ENCODE measurements at places on chromosomes 12 and 14.

DNA sequence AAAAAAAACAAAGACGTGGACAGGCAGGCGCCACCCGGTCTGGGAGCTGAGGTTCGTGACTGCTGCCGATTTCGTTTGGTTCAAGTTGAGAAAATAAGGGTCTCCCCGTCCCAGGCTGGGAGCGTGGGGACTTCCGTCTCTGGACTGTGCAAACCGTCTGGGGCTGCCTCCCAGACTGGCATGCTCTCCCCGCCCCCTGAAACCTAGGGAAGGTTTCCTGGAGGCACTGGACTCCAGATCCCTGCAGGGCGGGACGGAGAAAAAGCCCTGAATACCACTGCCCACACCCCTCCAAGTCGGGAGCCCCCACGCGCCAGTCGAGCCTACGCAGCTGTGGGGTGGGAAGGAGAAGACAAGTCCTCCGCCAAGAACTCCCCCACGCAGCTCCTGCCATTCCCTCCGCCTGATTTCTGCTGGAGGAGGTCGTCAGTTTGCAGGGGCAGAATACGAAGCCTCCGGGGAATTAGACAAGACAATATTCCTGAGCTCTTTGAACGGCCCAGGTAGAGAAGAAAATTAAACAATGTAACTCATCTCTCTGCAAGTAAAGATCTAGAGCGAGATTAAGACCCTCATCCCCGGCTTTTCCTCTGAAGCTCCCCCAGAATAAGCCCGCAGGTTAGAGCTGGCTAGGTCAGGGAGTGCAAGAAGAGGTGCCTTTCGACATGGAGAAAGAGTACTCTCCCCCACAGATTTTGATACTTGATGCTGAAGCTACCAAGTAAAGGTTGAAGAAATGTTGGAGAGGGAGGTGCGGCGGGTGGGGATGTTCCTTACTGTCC, 10.4 kb upstream of the HOXC13 start:
- DNase-seq: no peak

DNA sequence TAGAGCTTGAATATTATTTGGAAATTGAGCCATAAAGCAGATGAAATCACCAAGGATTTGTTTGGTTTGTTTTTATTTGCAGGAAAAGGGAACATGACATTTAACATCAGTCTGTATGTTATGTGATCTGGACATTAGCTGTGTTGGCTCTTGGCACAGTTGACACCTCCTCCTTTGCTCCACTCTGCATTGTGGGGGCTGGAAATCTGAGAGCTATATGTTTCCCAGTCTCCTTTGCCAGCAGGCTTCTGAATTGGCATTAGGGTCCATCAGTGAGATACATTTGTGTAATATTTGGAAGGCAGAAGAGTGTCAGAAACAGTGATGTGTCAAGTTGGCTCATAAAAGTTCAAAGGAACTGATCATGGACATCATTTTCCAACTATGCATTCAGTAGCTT, 322.1 kb upstream of the ATP2B1 start:
- DNase-seq: no peak

DNA sequence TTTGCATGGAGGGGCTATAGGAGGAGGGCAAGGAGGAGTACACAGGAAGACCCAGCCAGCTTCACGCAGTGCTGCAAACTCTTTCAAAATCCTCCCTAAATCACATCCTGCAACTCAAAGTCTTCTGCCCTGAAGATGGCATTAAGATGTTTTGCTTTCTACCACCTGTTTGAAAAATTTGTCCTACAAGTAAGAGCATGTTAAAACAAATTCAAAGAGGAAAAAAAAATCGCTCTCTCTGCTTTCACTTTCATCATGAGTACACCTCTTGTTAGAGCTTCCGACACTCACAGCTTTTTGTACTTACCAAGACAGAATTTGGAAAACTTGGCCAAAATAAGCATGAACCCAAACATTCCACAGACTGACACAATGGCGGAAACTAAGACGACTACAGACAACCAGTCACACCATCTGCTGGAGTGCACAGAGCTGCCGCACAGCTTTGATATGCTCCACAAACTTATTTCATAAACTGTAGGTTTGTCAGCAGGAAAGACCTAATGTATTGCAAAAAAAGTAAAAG, 21.3 kb downstream of the GCH1 start:
- DNase-seq: no peak

GRCh38 chr12:48025281-48025680, 21.0 kb upstream of the COL2A1 start:
- no peak for DNase-seq

- DNase-seq: no peak
Measured at GRCh38 chr12:52836042-52836466, 1.9 kb upstream of the KRT79 start.

GRCh38 chr12:2336409-2336829, 283.6 kb downstream of the CACNA1C start:
- no peak for DNase-seq

DNA sequence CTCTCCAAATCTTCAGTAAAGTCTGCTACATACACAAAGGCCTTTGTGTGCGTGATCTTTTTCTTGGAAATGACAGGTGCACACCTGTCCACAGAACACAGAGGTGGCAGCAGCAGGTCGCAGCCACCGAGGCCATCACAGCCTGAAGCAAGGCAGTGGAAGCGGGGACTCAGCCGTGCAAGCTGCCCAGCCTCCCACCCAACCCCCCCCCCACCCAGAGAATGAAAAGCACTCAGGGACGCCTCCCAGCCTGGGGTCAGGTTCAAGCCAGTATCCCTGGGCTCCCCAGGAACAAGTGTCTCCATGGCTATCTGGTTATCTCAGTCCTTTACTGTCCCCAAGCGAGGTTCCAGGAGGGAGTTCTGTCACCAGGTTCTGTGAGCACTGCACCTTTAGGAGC, 31.2 kb upstream of the TSPAN9 start:
- no peak for DNase-seq

DNA sequence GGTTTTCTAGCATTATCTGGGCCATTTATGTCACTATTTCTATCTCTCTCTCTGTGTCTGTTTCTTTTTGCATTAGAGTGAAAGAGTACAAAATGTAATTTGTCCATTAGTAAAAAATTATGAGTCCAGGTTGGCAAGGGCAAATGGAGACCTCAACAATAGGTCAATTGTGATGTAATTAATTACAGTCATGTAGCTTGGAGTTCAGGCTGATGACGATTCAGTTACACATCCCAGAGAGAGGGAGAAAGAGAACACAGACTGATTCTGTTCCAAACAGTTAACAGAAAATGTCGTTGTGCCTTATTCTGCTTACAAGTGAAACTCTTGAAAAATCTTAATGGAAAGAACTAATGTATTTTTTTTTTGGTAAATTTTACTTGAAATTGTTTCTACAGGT, 83.3 kb downstream of the ATXN7L3B start:
- no peak for DNase-seq

DNA sequence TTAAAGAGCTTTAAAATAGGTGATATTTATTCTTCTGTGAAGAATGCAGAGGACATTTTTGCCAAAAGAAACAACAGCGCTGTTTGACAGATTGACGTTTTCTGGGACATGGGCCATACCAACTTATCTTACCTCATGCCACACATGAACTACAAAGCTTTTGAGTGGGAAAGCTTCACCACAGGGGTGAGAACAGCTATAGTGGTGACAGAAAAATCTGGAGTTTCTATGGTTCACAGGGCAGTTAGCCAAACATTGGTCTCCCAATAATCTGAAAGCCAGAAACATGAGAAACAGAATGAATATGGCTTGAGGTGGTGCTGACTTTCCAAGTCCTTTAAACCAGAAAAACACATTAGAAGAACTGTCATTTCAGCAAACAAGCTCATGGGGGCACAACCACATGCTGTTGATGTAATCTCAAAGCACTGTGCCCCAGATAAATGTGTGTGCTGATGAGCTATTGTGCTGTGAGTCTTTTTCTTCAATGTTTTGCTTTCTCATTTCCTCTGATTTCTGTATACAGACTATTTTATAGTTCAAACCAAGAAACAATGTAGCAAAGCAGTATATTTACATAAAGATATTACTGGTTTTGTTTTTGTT, 905.4 kb downstream of the SLC16A7 start:
- DNase-seq: no peak

DNA sequence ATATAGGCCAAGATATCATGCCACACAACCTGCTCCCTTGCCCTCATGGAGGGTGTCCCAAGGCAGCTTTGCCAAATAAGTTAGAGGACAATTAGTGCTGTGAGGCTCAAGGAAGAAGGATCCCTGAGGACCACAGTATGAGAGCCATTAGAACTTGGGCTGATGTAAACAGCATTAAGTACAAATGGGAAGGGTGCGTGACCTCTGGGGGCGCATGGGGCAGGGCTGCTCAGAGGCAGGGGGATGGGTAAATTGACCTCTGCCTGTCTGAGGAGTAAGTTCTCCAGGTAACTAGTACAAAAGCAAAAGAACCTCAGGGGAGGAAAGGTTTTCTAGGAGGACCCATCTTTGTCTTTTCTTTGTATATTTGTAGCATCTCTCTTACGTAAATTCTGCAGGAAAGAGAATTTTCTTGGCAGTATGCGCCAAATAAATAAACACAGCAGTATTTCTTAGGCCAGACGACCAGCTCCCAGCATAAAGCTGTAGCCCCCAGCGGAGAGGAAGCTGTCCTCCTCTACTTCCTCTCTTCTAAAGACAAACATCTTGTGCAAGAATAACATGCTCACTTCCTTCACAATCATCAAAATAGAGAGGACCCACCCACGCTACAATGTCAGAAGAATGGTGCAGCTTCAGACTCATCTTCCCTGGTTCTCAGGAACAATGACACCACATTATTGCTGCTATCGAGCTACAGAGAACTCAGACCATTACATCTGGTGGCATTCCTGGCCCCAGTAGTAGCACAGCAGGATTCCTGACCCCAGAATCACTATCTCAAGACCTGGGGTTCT, 16.4 kb upstream of the VWF start:
- DNase-seq: no peak

GRCh38 chr14:74190927-74191575, 48.2 kb upstream of the VSX2 start:
- DNase-seq: no peak

DNA sequence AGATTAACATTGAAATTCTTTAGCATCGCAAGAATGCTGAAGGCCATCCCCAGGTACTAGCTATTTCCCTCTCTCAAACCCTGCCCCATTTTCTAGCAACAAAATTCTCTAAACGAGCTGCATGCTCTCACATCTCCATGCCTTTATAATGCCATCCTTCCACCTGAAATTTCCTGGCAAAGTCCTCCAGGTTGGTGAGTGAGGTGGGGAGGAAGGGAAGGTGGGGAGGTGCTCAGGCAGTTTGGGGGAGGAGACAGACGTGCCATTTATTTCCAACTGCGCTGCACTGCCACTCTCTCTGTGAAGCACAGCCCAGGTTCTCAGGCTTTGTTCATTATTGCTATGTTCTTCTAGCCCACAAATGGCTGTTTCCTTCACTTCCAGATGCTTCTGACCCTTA, 208.4 kb downstream of the PAWR start:
- no peak for DNase-seq

- peak; percentile 81 for DNase-seq
Measured at GRCh38 chr12:15220915-15221885, at the start of gene RERG. RERG (minus strand) TSS chr12:15221417; CDS start chr12:15217489, 3,928 bp downstream.

GRCh38 chr14:91354979-91355685, 62.5 kb downstream of the CCDC88C start:
- DNase-seq: no peak

GRCh38 chr12:113845900-113846674, 120.0 kb downstream of the RBM19 start:
- DNase-seq: no peak

- peak; percentile 46 for DNase-seq
Measured at GRCh38 chr14:54985156-54985555, 41.7 kb downstream of the WDHD1 start.

DNA sequence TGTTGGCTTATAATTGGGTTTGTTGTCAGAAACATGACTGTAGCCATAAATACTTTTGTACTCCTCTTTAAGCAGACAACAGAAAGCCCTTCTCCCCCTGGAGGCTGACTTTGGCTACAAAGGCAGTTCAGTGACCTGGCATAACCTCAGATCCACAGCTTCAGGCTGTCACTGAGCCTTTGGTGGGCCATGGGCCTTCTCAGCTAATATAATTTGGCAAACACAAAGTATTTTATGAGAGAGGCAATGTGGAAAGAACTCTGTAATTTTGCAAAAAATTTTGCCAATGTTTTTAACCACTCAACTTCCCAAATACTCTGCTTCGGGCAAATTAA, 15.5 kb upstream of the MGP start:
- DNase-seq: no peak

DNA sequence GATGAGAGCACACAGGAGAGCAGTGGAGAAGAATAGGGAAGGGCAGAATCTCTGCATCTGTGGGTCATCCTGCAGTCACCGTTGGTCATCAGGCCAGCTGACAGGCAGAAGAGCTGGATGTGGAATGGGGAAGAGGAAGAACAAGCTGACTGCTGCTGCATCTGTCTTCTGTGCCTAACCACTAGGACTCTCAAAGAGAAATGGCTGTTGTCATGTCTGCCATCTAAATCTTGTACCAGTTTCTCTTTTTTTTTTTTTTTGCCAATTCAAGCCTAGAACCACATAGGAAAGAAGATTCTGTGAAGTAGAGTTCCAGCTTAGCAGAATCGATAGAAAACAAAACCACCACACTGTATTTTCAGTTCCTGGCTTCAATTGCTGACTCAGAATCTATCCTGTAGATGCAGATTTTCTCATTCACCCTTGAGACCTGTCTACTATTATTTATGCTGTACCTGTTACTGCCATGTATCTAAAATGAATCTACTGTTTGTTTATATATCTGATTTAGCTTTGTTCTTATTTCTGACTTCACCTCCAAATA, 421.9 kb upstream of the PRICKLE1 start:
- no peak for DNase-seq

- DNase-seq: peak; percentile 31
Measured at GRCh38 chr12:56930241-56930640, 4.0 kb downstream of the SDR9C7 start.

DNA sequence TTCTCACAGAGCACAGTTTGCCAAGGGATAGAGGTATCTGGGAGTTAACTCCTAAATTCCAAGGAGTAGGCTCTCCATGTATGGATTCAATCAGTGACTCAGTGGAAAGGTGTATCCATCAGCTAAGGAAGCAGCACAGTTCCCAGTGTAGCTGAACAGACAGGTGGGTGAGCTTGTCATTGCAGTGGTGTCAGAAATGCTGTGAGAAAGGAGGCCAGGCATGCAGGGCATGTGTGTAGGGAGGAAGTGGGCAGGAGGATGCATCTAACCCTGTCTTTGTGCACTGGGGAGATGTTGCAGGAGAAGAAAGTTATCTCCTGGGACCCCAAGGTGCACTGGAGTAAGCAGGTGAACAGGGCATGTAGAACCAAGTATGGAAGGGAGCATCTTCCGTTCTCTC, 539.0 kb downstream of the VRK1 start:
- no peak for DNase-seq
